ENCODE measurements at places on chromosomes 16 and 17.
A peak's percentile ranks its signal among the peaks of the same experiment; 100 is the strongest.

GRCh38 chr16:78842950-78843349 is 743.5 kb downstream of the WWOX start:
- no peak for DNase-seq

- peak; percentile 13 for DNase-seq
Measured at GRCh38 chr16:53913099-53913870, 209.3 kb downstream of the FTO start.

- no peak for DNase-seq
Measured at GRCh38 chr17:65551267-65552040, 10.0 kb downstream of the AXIN2 start.

- DNase-seq: peak; percentile 4
Measured at GRCh38 chr17:75081611-75082540, 5.9 kb upstream of the SLC16A5 start.

GRCh38 chr17:81561494-81561885 is 9.3 kb upstream of the FAAP100 start:
- DNase-seq: no peak

- DNase-seq: peak; percentile 61
Measured at GRCh38 chr17:49106321-49107210, 26.0 kb upstream of the B4GALNT2 start.

DNA sequence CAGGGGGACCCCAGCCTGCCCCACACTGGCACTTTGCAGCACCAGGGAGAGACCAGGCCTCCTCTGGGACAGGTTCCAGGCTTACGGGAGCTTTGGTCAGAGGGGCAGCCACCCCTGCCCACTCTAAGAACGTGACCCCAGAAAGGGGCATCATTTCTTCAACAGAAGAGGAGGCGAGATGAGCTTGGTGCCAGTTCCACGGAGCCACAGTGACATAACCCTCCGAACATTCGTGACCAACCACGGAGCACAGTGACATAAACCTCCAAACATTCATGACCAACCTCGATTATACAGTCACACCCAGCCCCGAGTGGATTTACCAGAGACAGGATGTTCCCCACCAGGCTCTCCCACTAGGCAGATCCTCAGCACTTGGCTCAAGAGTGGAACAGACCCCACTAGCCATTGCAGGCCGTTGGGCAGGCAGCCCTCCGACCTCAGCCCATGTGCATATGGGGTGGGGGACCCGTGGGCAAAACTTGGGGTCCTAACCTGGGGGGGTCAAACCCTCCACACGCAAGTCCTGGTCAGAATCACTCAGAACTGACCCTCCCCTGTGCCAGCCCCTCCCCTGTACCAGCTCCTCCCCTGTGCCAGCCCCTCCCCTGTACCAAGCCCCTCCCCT is 112.9 kb downstream of the METRNL start:
- no peak for DNase-seq

- no peak for DNase-seq
Measured at GRCh38 chr16:24116046-24116776, 139.9 kb upstream of the CACNG3 start.

- peak; percentile 73 for DNase-seq
Measured at GRCh38 chr17:35432176-35433074, at the start of gene SLFN12. Gene SLFN12 (minus strand): TSS chr17:35432500. CDS start chr17:35423028, 9,472 bp downstream.

DNA sequence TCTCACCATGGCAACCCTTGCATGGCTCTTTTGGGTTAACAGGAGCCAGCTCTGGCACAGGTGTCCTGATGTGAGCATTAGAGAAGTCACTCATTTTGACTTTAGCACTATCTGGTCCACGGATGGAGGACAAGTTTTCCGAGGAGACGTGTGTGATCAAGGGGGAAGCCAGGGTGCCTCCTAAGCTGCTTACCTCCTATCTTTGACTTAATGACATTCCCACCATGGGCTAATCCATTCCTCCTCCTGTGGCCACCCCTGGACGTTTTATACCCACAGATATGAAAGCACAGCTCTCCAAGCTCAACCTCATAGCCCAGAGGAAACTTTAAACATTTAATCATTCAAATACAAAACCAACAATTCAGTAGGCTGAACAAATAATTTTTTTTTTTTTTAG is 18.8 kb downstream of the MPP2 start:
- no peak for DNase-seq

- no peak for DNase-seq
Measured at GRCh38 chr17:52995881-52996280, 826.8 kb upstream of the KIF2B start.

- no peak for DNase-seq
Measured at GRCh38 chr17:80499961-80500665, 23.7 kb upstream of the NPTX1 start.

DNA sequence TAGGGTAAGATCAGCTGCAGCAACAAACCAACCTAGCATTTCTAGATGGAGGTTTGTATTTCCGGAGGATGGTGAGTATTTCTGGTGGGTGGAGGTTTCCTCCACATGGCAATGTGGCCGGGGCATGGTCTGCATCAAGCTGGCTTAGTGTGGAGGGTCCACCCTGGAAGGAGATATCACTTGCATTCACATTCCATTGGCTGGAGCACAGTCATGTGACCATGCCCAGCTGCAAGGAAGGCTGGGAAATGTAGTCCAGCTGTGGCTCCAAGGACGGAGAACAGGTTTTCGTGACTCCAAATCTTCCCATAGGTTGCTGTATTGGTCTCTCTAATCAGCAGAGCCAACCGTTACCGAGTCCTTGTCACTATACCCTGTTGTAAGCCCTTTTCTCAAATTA is 68.7 kb downstream of the RAI1 start:
- peak; percentile 70 for DNase-seq

GRCh38 chr16:54647725-54648221 is 282.9 kb upstream of the IRX5 start:
- no peak for DNase-seq

DNA sequence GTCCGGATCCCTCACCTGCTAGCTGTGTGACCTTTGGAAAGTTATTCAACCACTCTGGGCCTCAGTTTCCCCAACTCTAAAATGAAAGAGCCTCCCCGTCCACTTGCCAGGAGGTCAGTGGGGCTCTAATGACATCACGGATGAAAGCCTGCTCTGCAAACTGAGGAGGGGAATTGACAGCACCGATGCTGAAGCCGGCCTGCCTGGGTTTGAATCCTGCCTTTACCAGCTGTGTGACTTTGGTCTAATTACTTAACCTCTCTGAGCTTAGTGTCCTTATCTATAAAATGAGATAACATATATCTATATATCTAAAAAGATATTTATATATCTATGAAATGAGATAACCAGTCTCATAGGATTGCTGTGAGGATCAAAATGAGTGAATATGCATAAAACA is 1.9 kb downstream of the STX1B start:
- DNase-seq: no peak

DNA sequence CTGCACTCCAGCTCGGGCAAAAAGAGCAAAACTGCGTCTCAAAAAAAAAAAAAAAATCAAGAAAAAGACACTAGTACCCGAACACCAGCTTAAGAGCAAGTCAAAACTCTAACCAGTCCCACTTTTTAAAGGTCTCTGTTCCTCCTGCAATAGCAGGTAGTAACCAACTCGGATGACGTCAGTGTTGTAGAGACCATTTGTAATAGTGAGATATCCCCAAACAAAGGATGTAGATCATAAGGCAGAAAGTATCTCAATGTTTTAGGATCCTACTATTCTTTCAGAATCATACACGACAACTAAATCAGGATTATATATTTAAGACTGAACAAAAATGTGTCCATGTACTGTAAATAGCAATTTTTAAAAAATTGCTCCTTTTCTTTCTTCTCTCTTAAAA is 2.4 kb downstream of the JPT1 start:
- no peak for DNase-seq

- DNase-seq: no peak
Measured at GRCh38 chr16:1746693-1747195, 24.6 kb downstream of the NME3 start.

GRCh38 chr17:45965812-45966211 is 33.2 kb upstream of the STH start:
- no peak for DNase-seq

GRCh38 chr16:79909571-79909970 is 309.0 kb upstream of the MAF start:
- DNase-seq: no peak

DNA sequence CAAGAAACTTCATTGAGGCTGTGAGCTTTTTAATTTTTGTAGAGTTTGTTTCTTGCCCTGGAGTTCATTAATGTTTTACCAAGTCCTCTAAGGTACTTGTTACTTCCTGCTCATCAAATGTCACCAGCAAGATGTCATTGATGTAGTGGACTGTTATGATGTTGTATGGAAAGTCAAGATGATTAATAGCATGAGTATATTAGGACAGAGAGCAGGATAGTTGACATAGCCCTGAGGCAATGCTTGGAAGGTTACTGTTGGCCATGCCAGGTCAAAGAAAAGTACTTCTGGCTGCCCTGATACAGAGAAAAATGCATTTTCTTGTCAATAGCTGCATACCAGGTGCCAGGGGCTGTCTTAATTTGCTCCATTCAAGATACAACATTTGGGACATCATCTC is 6.7 kb downstream of the KRTAP1-5 start:
- no peak for DNase-seq

DNA sequence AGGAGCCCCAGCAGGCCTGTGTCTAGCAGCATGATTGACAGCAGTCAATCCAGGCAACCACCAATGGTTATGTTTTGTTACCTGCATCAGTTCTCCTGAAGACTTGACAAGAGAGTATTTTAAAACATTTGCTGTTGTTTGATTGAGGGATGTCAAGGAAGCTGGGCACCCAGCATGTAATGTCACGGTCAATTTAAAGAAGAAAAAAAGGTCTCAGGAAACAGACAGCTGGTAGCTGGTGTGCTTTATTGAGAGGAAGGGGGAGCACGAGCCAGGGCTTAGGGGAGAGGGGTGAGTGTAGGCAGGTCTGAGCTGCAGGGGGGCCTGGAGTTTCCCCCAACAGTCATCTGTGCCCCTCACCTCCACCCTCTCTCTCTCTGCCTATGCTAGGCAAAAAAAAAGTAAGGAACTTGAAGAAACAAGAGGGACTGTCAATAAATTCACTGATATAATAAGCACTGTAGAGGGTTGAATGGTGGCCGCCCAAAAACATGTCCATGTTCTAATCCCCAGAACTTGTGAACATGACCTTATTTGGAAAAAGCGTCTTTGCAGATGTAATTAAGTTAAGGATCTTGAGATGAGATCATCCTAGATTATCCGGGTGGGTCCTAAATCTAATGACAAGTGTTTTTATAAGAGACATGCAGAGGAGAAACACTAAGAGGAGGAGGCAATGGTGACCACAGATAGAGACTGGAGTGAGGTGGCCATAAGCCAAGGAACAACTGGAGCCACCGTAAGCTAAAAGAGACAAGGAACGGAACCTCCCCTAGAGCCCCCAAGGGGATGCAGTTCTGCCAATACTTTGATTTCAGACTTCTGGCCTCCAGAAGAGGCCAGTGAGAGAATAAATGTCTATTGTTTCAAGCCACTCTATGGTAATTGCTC is 14.5 kb downstream of the TSPOAP1 start:
- DNase-seq: peak; percentile 1

- DNase-seq: no peak
Measured at GRCh38 chr17:15648386-15648785, 28.9 kb upstream of the FBXW10B start.

DNA sequence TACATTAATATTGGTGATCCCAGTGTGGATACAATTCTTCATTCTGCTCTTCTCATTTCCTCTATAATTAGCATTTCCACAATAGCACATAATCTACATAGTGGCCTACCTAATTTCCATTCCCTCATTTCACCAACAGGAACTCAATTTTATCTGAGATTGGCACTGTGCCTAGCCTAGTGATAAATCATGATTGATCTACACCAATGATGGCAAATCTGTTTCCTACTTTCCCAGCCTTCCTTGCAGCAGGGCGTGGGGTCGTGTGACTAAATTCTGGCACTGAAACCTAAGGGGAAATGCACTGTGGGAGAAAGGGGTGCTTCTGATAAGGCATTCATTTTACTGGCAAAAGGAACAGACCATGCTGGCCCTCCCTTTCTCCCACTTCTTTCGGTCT is 66.6 kb upstream of the TOM1L1 start:
- no peak for DNase-seq

GRCh38 chr16:4295581-4295980 is 20.3 kb upstream of the GLIS2 start:
- DNase-seq: no peak

- no peak for DNase-seq
Measured at GRCh38 chr17:19590912-19591551, 57.4 kb downstream of the SLC47A1 start.

GRCh38 chr16:80684136-80684765 is 120.1 kb downstream of the CDYL2 start:
- DNase-seq: no peak

- no peak for DNase-seq
Measured at GRCh38 chr17:79555543-79555942, 55.3 kb downstream of the RBFOX3 start.

- DNase-seq: peak; percentile 28
Measured at GRCh38 chr17:20206068-20206467, 196.9 kb downstream of the SPECC1 start.

DNA sequence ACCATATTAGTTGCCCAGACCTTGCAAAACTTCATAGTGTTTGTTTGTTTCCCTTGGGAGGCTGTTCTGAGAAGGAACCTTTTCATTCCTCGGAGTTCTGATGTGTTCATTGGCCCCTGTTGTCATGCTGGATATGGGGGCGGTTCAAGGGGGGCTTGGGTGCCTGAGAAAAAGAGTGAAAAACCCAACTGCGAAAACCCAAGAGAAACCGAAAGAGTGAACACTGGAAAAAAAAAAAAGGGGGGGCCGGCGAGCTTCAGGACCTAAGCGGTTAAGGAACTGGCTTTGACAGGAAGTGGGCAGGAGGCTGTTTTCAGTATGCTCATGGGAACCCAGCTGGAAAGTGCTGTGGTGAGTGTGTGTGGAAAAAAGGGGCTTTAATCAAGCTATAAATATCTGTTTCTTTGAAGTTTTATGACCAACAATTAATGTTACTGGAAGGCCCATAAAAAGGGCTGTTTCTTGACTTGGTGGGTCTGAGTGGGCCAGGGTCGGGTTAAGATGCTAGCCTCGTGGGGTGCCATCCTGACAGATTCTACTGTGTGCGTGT is 510.7 kb downstream of the MAF start:
- DNase-seq: no peak

GRCh38 chr17:66964930-66965800 is 658 bp downstream of the CACNG4 start:
- DNase-seq: peak; percentile 59

All from hepatocyte (in vitro differentiated cells).